ENCODE measurements at places on chromosomes 13 and 19.

- DNase-seq: no peak
Observed at GRCh38 chr19:7554990-7555864, 19.7 kb downstream of the PNPLA6 start.

DNA sequence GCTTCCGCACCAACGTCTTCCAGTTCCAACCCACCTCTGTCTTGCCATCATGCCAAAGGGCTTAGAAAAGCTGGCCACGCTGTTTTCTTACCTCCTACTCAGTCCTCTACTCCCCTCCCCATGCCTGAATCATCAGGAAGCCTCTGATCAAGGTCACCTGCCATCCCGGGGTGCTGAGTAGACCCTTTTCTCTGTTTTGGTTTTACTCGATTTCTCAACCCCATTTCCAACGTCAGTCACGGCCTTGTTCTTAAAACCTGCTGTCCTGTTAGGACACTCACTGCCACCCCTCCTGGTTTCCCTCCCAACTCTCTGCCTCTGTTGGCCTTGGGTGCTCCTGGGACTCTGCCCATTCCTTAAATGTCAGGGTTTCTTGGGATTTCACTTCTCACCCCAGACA, 350.1 kb downstream of the FOXO1 start:
- DNase-seq: no peak

DNA sequence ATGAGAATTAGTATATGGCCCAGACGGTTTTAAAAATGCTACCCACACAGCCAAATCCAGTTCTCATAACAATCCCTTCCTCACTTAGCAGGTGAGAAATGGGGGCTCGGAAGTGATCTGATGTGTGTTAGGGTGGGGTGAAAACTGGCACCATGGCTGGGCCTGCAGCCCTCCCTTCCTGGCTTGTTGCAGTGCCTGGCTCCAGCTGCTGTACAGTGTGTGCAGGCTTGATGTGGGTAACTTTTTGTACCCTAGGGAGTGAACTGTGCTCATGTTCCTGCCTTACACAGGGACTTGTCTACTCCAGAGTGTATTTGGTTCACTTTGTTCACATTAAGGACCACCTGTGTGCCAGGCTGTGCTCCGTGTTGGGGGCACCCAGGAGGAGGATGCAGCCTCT, 177.2 kb downstream of the LMO7 start:
- no peak for DNase-seq

GRCh38 chr13:113992276-113993005, 18.6 kb upstream of the C13orf46 start:
- DNase-seq: no peak

- no peak for DNase-seq
Observed at GRCh38 chr19:36488118-36488845, 1.1 kb downstream of the ZNF566 start.

GRCh38 chr13:29185926-29186325, 365.8 kb downstream of the MTUS2 start:
- DNase-seq: no peak

- DNase-seq: no peak
Observed at GRCh38 chr19:33500586-33500985, 21.0 kb downstream of the PEPD start.

DNA sequence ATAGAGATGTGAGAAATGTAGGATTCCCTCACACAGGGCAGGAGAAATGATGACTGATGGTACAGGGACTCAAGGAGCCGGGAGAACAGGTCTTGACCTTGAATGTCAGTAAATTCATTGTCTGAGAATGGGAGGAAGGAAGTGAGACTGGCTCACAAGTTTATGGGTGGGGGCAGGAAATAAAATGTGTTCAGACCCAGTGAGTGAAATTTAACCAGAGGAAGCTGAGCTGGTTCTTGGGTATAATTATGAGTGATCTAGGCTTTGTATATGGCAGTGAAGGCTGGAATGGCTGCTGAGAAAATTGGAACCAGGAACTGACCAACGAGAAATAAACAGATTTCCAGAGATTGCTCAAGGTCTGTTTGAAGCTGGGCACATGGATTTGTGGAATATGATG, 6.3 kb upstream of the IGSF23 start:
- no peak for DNase-seq

- DNase-seq: no peak
Observed at GRCh38 chr13:46111151-46111550, 6.3 kb upstream of the CPB2 start.

- no peak for DNase-seq
Observed at GRCh38 chr13:53152057-53152421, 123.4 kb downstream of the OLFM4 start.

- DNase-seq: peak; percentile 85
Observed at GRCh38 chr19:13850910-13851733, 25.8 kb upstream of the NANOS3 start.

DNA sequence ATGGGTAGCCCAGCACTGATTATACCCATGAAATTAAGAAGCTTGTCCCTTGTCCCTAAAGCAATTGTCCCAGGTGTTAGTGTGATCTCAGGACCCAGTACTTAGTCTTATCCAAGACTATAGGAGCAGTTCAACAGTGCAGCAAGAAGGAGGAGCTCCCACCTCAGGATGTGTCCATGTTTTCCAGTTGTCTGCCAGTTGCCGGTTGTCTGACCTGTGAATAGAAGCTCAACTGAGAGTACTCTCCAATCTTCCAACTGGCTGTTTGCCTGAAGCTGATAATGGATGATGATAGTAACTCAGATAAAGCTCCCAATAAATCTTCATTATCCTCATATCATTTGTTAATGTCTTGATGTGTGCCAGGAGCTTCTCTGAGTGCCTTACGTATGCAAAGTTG, 107.2 kb upstream of the HTR2A start:
- no peak for DNase-seq

- no peak for DNase-seq
Observed at GRCh38 chr13:71117920-71118319, 749.1 kb downstream of the DACH1 start.

GRCh38 chr19:18943465-18943864, 2.4 kb upstream of the HOMER3 start:
- DNase-seq: no peak

DNA sequence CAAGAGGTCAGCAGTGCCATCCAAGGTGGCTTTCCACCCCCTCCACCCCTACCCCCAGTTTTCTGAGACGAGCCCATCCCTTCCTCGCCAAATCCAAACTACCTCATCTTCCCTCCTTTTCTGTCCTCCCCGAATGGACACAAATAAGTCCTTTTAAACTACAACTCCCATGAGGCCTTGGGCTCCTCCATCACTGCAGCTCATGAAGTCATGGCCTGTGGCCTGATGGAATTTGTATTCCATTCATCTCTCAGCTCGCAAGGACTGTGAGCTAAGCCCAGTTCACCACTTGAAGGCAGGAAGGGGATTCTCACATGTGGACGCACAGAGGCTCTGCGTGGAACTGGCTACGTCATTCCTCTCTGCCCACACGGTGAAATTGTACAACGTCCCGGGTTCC, 12.5 kb downstream of the PTPRH start:
- no peak for DNase-seq

DNA sequence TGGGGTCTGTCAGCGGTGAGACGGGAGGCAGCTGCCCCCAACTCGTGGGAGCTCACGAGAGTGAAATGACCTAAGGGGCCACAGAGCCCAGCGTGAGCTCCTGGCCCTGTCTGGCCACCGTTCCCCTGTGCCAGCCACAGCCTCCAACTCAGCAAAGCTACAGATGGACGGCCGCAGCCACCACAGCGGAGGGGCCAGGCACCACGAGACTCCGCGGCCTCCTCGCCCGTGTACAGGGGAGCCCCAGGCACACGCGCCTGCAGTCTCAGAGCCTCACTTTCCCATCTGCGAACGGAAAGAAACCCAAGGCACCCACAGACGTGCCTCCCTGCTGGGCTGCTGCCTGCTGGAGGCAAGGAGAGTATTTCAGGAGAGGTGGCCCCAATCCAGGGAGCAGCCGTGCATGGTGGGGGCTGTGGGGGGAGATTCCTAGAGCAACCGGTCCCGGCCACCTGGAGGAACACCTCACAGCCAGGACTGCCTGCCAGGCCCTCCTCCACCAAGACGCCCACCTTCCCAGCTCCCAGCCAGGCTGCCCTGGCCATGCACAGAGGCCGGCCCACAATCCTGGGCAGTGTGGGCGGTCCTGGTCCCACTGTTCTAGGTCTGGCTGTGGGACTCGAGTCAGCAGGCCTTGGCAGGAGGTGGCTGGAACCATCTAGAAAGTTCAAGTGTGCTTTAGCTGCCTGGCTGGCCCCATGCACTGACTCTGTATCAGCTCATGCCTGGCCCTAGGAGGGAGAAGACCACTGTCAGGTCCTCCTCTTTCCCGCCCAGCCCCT, 1.9 kb downstream of the MKNK2 start:
- DNase-seq: no peak

DNA sequence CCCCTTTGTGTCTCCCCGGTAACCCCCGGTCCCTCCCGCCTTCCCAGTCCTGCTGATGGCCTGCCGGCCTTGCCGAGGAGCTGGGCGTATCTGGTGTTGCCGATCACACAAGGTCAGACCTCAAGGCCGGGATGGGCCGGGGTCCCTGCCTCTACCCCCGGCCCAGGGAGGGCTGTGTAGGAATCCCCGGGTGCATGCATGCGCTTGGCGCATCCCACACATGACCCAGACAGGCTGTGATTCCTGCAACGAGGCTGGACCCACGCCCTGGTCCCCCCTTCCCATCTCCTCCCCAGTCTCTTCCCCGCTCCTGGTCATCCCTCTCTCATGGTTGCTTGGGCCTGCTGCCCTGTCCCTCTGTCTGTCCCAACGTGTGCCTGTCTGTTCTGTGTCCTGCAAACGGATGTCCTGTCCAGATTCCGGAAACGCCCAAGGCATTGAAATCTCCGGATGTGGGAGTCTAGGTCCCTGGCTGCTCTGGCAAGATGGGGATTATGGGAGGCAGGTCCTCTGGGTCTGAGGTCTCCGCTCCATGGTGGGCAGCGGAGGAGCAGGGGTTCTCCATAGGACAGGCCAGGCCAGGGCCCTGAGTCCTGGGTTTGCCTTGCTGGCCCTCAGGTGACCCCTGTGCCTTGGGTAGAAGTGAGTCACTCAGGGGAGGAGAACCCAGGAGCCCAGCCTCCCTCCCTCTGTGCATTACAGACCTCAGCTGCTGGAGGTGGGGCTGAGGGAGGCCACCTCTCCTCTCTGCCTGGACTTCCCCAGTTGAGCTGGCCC, 1.6 kb downstream of the PKN1 start:
- DNase-seq: peak; percentile 57

GRCh38 chr19:31355665-31356289, 6.5 kb upstream of the TSHZ3 start:
- no peak for DNase-seq

DNA sequence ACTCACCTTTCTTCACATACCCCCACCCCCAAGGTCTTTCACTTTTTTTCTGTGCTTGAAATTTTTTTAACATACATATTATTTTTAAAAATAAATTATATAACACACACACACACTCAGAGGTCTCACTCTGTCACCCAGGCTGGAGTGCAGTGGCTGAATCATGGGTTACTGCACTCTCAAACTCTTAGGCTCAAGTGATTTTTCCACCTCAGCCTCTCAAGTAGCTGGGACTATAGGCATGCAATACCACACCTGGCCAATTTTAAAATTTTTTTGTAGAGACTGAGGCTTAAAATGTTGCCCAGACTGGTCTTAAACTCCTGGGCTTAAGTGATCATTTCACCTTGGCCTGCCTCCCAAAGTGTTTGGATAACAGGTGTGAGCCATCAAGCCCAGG, 32.9 kb upstream of the ZNF429 start:
- no peak for DNase-seq

- DNase-seq: no peak
Observed at GRCh38 chr13:99376132-99376531, 68.9 kb upstream of the GPR183 start.

- no peak for DNase-seq
Observed at GRCh38 chr13:111919849-111920248, 147.1 kb upstream of the SOX1 start.

GRCh38 chr13:51920267-51920666, 58.5 kb downstream of the CCDC70 start:
- DNase-seq: no peak

DNA sequence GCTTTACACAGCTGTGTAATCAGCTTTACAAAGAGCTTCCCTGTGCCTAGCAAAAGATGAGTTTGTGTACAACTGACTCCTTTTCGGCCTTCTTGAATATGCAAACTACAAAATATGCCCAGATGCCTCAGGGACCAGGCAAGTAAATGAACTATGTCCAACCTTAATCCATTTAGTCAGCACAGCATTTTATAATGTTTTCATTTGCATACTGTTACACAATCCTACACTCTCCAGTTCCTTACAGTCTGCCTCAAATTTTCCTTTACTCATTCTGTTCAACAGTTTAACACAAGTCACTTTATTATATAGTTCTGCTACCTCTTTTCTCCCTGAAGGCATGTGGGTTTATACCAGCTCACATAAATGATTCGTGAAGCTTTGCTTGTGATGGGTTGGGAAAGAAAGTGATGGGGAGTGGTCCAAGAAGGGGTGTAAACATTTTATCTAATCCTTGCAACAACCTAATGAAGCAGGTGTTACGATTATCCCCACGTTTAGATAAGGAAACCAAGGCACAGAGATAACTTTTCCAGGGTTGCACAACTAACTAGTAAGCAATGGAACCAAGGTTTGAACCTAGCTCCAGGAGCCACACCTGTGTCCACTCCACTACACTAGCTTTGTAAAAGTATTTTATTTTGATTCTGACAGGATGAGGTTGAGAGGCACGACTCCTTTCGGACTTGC, 3.3 kb upstream of the USP12 start:
- no peak for DNase-seq

DNA sequence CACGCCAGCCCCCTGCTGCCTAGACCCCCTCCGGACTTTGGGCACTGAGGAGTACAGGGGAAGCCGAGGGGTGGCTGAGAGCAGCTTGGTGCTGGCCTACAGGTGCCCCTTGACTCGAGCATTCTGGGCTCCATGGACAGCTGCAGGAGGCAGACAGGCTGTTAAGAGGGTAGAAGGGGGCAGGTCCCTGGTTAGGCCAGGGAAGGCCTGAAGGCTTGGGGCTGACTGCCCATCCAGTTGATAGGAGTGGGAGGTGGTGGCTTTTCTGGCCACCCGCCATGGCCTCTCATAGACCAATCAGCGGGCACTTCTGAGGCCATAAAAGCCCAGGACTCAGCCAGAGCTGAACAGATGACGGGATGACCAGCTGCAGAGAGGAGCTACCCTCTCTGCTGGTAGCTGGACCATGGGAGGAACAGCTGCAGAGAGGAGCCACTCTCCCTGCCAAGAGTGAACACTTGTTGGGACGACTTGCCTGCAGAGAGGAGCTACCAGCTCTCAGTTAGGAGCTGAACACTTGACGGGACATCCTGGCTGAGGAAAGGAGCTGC, 10.7 kb upstream of the SUPT20H start:
- DNase-seq: no peak

- no peak for DNase-seq
Observed at GRCh38 chr13:28545583-28546333, 50.8 kb upstream of the FLT1 start.

GRCh38 chr13:99960663-99961311, 10.8 kb downstream of the ZIC5 start:
- DNase-seq: no peak

DNA sequence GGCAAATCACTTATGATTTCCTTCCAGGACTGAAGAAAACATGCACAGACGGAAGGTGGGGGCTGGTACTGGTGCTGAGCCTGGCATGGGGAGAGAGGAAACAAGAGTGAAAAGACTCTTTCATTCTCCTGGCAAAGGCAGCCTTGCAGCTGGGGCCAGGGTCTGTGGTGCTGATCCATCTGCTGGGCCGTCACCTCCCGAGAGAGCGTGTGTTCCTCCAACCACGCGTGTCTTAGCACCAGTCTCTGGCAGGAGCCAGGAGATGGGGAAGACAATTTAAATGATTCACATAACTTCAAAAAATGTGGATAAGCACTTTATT, 23.9 kb upstream of the SPART start:
- DNase-seq: no peak

All from activated CD8-positive, alpha-beta memory T cell treated with anti-CD3 and anti-CD28 coated beads, Interleukin-2, amount 50 U/mL, for 4 hours (primary cell).